Kidney tubule cell (primary cell): ENCODE measurements at places on chromosomes 12 and 14.
A peak's percentile ranks its signal among the peaks of the same experiment; 100 is the strongest.

DNA sequence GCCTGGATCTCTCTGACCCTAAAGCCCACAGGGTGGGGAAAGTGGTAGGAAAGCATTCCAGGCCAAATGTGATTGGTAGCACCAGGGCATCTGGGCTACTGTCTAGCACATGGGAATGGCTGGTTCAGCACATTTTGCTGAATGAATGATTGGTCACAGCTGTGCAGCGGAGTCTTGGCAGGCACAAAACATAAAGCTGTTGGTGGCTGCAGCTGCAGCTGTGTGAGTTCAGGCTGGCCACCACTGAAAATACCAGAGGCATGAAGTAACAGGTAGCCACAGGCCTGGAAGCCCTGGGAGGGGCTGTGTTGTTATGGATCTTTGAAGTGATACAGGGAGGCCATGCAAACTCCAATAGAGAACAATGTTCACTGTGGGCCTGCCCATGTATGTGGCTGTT is 72.7 kb downstream of the MYRFL start:
- DNase-seq = peak; percentile 87

- DNase-seq = no peak
These were observed 110.4 kb downstream of the KCNA5 start for GRCh38 chr12:5154091-5154490.

DNA sequence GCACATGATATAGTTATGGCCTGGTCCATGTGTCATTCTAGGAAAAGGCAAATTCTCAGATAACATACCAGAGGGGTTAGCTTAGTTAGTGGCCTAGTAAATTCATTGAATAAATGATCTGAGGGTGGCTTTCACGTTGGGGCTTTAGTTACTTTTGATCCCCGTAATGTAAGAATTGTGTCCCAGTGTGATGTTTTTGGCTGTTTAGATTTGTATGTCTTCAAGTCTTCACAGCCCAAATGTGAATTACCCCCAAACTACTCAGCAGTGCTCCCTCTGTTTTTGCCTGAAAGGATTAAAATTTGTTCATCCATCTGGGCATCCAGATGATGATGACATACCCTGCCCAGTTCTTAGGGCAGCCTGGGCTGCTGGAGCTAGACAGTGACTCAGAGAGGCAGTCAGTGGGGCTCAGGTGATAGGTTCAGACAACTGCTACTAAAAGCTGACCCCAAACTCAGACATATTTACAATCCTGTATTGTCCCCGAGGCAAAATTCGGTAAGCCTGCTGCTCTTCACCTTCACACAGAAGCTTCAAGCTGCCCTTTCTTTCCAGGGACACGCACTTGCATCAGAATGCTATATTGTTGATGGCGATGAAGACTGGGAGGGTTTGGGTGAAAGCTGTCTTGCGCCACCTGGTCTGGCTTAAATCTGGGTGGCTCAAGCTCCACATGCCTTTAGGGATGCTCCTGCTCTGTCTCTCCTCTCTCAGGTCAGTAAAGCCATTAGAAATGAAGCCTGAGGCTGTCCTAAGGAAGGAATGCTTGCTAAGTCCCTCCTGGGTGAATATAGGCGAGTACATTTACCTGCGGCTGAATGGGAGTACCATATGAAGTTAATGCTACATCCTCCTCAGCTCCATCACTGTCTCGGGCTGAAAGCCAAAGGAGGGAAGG is 10.3 kb downstream of the GPRC5D start:
- DNase-seq = peak; percentile 43

DNA sequence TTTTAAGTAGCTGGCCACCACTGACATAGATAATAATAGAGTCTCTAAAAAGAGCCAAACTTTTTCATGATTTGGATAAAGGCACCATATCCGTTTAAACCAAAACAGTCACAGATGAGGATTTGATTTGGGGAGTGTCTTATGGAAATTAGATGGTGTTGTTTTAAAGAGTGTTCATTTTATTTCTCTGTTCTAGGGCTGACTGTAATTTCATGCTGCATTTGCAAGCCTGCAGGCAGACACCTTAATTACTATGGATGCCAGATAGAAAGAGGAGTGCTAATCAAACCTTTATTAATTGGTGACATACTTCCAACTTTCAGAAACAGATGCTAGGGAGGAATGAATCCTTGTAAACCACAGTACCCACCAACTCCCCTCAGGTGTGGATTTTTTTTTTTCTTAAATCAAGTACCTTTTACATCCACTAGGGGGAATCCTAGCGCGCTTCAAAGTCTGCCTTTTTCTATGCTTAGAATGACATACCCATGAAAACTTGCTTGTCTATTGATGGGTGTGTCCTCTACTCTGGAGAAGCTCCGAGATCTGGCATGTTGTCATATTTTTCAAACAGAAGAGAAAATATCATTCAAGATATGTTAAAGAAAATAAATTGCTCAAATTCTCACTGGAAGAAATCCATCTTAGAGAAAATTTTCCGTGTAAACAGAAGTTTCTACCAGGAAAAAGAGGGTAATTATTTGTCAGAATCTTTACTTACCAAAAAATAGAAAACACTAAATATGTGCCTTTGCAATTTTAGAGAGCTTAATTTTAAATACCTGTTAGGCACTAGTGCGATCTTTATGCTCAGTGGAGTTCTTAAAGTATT is 14.2 kb upstream of the PLXNC1 start:
- peak; percentile 66 for DNase-seq

DNA sequence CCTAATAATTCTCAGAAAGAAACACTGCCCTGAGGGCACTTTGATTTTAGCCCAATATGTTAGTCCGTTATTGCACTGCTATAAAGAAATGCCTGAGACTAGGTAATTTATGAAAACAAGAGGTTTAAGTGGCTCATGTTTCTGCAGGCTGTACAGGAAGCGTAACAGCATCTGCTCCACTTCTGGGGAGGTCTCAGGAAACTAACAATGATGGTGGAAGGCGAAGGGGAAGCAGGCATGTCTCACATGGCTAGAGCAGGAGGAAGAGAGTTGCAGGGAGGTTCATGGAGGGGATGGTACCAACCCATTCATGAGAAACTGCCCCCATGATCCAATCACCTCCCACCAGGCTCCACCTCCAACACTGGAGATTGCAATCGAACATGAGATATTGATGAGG is 49.4 kb upstream of the RERG start:
- no peak for DNase-seq

GRCh38 chr12:114668151-114668885 is 15.7 kb downstream of the TBX3 start:
- DNase-seq = peak; percentile 94

- DNase-seq = peak; percentile 14
These were observed 81.0 kb upstream of the PLEKHG7 start for GRCh38 chr12:92621833-92622232.

DNA sequence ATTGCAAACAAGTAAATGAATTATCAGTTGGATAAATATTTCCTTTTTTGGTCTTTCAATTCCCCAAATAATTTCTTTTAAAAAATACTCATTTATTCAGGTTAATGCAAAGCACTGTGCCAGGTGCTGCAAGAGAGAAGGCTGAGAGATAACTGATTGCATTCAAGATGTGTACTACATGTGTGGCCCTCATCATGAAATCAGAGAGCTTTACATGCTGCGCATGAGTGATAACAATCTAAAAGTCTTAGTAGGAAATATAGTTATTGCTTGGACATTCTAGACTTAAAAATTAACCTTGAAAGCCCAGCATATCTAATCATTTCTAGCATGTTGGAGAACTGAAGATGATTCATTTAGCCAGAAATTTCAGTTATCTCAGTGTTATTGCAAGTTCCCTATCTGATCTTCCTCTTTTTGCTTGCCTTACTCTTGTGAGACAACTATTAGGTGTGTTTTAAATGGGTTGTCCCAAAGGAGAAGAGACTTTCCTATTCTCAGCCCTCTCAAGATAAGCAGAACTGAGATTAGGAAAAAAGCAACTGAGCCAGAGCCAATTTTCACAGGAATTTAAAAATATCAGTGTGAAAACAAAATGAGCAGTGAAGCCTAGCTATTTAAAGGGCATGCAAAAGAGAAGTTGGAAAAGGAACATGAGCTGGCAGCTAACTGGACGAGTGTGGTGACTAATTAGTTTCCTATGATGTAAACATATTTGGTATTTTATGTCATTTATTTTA is 60.9 kb downstream of the PLEKHA5 start:
- DNase-seq = peak; percentile 61

- DNase-seq = peak; percentile 35
These were observed 32.0 kb upstream of the LRRK2 start for GRCh38 chr12:40192704-40193255.

GRCh38 chr14:74425525-74426201 is 347 bp downstream of the SYNDIG1L start:
- peak; percentile 33 for DNase-seq

GRCh38 chr12:22334410-22335100 is at the start of gene ST8SIA1:
TSS of gene ST8SIA1 (minus strand) at chr12:22334707. CDS start at chr12:22334232, 475 bp downstream.
- no peak for DNase-seq

DNA sequence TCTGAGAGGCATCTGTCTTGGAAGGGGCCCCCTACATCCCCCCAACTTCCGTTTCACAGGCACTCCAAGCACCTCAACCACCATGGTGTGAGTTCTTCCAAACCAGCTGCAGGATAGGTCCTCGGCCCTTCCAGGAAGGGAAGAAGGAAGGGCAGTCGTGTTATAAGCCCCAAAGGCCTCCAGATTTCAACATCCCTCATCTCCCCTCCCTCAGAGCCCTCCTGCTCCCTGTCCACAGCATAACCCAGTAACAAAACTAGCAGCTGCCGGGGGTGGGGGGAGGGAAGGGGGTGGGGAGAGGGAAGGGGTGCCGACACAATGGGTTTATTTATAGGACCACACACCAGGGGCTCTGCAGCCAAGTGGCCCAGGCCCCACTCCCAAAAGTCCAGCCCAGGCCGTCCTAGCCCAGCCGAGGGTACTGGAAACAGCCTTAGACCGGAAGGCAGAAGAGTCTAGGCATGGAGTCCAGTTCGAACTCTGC is 18.3 kb downstream of the NCKAP5L start:
- DNase-seq = no peak

GRCh38 chr12:93622485-93622884 is 50.0 kb downstream of the SOCS2 start:
- DNase-seq = peak; percentile 59

GRCh38 chr12:46602474-46602873 is 223.3 kb downstream of the SLC38A4 start:
- DNase-seq = no peak

- no peak for DNase-seq
These were observed 175.1 kb downstream of the TTC7B start for GRCh38 chr14:90641168-90641567.

DNA sequence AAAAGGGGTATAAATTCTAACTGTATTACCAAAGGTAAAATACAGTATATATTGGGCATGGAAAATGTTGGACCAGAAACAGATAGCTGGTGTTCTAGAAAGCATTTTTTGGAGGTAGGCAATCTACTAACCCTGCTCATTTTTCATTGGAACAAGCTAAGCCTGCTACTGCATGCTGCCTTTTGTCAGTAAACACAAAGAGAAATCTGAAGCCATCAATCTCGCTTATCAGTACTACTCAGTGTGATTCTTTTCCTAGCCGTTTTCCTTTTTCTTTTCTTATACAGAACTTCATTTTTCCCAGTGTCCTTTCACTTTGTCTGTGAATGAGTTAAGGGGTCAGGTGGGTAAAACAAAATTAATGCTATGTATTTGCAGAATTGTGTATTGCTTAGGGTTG is 312.3 kb downstream of the NPAS3 start:
- no peak for DNase-seq

DNA sequence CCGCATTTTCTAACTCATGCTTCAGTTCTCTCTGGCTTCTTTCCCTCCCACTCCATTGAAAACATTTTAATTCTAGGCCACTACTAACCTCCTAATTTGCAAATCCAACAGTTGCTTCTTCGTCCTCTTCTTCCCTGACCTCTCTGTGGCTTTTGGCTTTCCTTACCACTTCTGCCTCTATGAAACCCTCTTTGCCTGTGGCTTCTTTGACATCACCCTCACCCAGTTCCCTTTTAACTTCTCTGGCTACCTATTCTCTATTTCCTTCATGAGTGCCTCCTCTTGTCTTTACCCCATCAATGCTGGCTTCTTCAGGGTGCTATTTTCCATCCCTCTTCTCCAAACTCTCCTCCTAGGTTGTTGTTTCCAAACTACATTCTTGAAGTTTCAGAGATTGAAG is 4.4 kb upstream of the HCFC2 start:
- no peak for DNase-seq

DNA sequence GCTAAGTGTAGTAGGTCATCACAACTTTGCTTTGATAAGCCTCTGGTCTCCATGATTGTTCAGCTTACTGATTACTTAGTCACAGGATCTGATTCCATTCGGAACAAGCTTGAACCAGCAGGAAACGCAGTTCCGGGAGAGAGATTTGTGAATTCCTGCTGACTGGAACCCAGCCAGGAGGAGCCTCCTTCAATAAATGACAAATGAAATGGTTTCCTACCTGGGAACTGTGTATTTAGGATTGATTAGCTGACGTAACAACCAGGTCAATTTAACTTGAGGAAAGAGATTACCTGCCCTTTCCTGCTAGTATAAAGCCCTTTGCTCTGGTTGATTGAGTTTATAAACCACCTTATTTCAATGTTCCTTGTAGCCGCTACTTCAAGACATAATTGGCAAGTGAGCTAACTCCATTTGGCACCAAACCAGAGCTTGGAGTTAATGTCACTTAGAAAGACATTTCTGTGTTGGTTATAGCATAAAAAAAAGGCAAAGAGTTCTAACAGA is 35.1 kb upstream of the KCNH3 start:
- DNase-seq = peak; percentile 95

DNA sequence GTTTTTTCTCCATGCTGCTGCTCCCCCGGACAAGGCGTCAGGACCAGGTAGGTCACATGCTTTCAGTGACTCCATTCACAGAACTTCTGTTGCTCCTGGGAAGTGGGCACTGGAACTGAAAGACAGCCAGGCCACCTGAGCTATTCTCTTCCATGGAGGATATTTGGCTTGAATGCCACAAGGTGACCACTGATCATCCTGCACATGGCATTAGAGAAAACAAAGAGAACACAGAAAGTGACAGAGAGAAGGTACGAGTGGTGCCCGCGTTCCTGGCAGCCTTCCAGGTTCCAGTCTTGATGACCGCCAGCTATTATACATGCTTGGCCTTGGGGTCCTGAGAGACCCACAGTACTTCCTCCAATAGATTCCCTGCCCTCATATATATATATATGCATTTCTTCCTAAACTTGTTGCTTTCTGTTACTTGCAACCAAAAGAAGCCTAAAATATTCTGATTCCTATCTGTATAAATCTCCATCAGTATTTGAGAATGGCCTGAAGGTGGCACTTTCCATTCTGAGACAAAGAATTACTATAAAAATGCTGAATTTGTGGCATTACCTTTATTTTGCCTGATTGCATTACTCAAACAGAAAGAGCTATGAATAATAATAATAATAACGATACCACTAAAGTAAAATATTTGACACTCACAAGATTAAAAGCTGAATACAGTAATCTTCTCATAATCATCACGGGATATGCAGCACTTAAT is 174.9 kb downstream of the FOXN3 start:
- no peak for DNase-seq

DNA sequence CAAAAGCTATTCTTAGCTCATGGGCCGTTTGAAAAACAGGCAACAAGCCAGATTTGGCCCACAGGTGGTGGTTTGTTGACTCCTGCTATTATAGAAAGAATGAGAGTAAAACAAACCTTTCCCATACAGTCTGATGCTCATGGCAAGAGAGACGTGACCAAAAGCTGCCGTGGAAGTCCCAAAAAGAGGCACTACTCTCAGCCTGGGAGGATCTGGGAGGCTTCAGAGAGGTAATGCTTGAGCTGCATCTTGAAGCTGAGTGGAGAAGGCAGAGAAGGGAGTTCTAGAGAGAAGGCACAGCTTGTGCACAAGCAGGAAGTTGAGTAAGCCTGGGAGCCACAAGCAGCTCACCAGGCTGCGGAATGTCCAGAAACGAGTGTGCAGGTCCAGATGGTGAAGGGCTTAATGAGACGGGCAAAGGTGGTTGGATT is 9.6 kb downstream of the PLXNC1 start:
- DNase-seq = no peak

- no peak for DNase-seq
These were observed 31.9 kb downstream of the FBXO34 start for GRCh38 chr14:55303125-55303499.
